Cortex of kidney (tissue), 1 donor: ENCODE measurements at places on chromosomes 5 and 9.

GRCh38 chr9:37951671-37952449 lies 47.9 kb upstream of the SLC25A51 start:
- DNase-seq, result no peak

GRCh38 chr9:92618633-92619225 lies 51.2 kb downstream of the IPPK start:
- DNase-seq, result no peak

DNA sequence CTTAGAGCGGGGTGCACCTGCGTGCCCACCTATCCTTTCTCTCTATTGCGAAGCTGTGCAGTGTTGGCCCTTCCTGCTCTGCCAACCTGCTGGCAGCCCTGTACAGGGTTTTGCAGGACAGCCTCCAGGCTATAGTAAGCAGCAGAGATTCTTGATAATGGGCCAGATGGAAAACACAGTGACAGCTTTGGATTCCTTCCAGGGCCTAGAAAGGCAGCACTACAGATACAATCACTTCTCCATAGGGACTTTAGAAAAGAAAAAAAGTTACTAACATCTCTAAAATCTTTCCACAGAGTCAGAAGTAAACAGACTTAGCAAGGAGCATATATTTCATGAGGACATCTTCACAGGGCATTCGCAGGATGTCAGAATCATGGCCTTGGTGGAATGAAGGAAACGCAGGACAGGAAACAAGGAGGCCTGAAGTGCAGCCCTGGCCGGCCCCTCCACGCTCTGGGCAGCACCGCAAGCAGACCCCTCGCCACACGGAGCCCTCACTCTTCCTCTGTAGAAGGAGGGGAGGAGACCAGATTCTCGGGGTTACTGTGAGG lies 172.1 kb upstream of the GAS1 start:
- DNase-seq, result no peak

DNA sequence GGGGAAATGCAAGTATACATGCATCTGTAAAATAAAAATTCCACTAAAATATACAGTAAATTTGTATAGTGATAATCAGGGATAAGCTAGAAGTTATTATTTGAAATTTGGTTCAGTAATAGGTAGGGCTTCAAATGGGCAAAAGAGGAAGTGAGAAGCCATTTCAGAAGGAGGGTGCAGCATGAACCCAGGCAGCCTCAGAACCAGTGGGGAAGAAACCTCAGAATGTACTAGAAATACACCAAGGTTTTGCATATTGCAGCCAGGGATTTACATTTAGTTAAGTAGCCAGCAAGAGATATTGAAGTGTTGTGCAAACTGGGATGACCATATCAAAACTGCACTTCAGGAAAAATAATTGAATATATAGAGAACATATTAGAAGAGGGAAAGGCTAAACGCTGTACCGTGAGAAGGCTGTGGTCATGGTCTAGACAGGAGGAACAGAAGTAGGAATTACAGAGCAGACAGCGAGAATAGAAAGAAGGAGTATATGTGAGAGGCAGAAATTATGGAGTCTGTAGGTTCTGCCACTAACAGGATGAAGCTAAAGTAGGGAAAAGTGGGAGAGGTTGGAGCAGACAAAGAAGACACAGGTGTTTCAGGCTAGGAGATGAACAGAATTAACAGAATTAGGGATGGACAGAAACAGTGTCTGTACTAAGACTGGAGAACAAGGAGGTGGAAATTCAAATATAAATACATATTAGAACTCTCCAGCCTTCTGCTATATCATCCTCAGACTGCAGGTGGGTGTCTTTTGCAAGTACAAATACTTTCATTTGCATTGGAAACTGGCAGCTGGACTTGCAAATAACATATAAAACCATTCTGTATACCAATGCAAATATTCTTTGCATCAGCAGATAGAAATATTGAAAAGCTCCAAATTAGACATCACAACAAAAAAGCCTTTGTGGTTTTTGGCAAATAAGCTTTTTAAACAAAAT lies 335.6 kb downstream of the ZNF608 start:
- DNase-seq, result no peak

DNA sequence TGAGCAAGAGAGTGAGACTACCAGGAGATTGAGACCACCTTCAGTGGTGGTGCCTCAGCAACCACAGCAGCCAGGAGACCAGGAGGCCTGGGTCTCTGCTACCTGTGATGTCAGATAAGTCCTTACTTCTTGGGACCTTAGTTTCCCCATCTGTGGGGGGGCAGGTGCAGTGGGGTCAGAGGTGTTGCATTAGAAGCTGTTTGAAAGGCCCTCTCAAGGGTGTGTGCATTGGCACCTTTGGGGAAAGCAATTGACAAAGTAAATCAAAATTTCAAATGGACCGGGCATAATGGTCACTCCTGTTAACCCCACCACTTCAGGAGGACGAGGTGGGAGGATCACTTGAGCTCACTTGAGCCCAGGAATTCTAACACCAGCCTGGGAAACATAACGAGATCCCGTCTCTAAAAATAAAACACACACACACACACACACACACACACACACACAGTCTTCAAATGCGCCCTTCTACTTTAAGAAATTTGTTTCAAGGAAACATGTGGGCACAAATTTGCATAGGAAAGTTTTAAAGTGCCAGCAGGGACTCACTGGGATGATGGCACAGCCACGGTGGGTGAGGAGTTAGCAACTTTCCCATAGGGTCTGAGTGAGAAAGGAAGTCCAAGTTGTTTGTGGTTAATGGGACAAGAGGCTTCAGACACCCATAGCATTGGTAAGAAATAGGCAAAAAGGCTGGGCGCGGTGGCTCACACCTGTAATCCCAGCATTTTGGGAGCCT lies 1.3 kb upstream of the AK1 start:
- no peak for DNase-seq

DNA sequence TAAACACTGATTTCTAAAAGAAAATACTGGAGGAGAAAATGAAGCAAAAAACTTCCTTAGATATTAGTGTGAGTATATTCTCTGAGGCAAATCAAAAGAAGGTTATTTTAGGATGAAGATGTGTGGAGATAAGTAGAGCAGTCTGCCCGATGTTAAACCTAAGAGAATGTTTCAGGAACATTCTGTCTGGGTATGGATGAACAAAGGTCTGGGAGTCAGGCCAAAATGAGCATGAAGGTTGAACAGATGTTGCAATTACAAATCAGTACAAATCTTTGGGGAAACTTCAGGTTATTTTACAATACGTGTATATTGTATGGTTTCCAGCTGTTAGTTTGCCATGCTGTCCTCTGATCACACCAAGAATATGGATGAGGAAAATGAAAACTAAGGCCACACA lies 14.4 kb upstream of the CEP78 start:
- DNase-seq, result no peak

GRCh38 chr9:5629312-5630080 lies 589 bp downstream of the RIC1 start:
- peak; percentile 25 for DNase-seq

DNA sequence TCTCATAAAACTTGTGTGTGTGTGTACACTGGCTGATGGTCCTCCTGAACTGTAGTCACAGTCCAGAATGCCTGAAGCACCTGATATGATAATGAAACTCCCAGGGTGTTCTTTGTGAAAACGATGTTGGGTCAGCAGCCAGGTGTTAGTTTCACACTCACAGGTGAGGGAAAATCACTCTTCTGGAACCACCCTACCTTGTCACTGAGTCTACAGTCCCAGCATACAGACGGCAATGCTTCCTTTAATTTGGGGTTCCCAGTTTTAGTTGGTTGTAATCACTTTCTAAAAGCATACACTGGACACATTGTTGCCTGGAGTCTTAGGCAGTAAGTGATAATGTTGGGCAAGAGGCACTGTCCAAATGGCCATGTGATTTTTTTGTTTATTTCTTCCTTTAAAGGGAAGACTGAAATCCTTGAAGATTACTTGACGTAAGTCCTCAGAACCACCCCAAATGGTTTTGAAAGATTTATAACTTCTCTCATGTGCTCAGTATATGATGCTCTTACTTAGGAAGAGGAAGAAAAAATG lies 18.2 kb upstream of the MGAT1 start:
- DNase-seq, result no peak

DNA sequence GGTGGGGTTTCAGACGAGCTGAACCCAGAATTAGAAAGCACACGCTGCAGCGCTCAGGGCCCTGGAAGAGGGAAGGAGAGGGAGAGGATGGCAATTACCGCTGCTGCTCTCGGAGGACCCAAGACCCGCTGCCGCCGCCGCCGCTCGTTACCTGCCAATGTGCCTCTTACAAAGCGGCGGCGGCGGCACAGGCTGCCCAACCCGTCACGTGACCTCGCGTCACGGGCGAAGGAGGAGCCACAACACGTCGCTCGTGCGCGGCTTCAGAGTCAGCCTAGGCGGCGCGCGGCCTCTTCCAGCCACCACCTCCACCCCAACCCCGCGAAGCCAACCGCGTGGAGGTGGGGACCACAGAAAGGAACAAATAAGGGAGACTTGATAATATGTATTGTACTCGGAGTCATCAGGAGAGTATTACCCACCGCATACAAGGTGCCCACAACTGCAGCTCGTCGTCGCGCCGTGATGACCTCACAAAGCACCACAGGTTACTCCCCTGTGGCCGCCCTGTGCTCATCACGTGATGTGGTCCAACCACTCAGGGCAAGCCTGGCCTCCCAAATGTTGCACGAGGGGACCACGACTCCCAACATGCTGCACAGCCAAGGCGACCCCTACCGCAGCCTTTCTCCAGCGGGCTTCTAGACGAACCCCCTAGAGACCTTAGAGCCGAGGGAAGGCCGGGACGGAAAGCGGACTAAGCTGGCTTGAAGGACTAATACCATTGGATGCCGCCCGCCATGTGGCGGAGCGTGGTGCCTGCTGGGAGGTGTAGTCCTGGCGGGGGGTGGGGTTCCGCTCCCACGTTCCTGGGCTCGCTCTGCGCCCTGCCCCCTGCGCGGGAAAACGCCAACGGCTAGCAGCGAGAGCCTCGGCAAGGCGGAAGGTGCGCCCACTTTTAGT lies at the start of gene UBAP2:
TSS of gene UBAP2 (minus strand) at position 161 of the 903 bp plus-strand sequence. CDS start 31,739 bp downstream, outside the sequence.
- peak; percentile 80 for DNase-seq

DNA sequence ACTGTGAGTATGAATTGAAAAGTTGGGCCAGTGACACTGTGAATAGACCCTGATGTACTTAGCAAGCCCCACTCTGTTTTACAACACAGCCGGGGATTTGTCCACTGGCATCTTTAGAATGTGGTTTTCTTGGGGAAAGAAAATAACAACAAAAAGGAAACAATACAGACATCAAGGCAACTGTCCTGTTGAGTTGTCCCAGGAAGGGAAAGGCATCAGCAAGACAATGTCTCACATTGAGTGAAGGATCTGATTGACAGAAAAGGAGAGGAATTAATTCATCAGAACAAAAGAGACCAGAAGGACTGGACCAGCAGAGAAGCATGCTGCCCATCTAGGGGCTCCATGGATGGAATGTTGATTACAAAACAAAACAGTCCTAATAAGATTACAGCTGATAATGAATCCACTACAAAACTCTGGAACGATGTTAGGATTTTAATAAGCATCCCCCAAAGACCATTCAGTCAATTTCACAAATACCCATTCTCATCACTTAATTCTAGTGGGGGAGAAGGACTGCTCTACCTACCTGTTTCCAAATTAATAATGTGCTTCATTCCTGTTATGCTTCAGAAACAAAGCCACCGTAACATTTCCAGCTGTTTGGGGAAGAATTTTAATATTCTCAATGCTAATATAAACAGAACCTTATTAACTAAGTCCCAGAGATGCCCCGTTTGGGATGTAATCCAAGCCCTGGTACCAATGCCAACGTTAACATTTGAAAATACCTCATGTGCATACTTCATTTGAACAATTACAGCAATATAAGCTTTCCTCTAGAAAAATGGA lies 298.0 kb downstream of the SPOCK1 start:
- DNase-seq, result no peak

GRCh38 chr9:91332546-91333231 lies 29.0 kb downstream of the AUH start:
- no peak for DNase-seq

DNA sequence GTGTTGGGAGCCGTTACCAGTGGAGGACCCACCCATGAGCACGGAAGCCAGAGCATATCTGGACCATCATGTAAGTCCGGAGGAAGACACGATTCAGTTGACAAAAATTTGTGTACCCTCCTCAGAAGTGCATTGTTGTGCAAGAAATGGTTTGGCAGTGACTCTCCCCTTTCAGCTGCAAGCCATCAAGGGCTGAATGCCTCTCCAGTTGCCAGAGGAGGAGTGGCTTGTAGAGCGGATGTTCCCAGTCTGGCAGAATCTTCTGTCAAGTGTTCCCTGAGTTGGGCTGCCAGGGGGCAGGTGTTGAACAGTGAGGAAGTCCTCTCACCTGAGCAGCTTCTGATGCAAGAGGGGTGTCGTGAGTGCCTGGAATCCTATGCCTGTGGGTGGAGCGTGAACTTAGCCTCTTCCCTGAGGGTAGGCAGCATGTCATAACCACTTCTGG lies 27.6 kb upstream of the CDKN2AIPNL start:
- no peak for DNase-seq

- no peak for DNase-seq
Observed at GRCh38 chr5:118392491-118392890, 595.9 kb downstream of the DTWD2 start.

DNA sequence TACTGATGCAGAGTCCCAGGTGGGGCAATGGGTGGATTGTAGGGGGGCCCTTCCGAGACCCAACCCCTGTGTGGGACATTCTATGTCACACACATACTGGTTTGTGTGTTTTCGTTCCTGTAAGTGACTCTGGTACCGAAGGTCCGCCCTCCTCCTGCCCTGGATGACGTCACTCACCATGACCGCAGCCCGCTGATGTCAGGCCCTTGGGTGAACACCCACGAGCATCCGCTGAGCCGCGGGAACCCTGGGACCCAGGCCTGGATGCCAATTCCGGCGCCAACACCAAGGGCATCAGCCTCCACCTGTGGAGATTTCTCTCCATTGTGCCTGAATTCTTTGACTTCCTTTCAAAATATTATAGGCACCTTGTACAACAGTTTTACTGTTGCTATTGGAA lies 184.3 kb downstream of the MTRR start:
- DNase-seq, result no peak

- DNase-seq, result no peak
Observed at GRCh38 chr5:93250424-93250823, 330.6 kb downstream of the NR2F1-AS1 start.

DNA sequence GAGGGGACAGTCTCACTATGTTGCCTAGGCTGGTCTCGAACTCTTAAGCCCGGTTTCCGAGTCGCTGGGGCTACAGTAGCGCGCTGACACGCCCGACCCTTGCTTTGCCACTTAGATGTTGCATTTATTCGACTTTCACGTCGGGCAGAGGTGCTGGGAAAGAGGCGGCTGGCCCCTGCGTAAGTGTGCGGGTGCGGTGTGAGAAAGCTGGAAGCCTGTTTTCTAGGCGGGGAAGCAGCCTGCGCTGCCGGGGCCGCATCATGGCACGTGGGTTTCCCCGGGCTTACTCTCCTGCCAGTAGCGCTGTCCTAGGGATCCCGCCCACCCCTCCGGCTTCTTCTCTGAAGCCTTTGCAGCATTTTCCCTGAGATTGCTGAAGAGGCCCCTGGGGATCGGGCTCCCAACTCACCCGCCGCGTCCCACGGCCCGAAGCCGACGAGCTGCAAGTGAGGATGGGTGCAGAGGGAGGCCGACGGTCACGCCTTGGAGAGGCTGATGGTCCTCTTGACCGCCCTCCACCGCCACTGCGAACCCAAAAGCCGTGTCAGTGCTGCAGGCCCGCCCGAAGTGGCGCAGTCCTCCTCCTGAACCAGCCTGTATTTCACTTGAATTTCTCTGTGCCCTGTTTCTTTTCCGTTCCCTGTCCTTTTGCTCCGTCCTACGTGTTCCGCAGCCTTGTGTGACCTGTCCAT lies 5.8 kb upstream of the TRIM41 start:
- no peak for DNase-seq
